Renal pelvis (tissue), 12 donors: ENCODE measurements at places on chromosomes 6 and 20. TPM values are rescaled to one million over a fixed set of nuclear protein-coding genes. Genes with fewer than 3 reads are reported as not detected.

Gene XKR7
- 0.58 TPM for polyA plus RNA-seq

Gene MYLK4
- polyA plus RNA-seq: 1.5 TPM

Gene TFAP2A
- 39.8 TPM for polyA plus RNA-seq

Gene HS3ST5
- polyA plus RNA-seq: 0.96 TPM

Gene PRR18
- polyA plus RNA-seq: 0.30 TPM

Gene C20orf204
- 1.5 TPM for polyA plus RNA-seq

Gene COL21A1
- polyA plus RNA-seq: 105 TPM

Gene HLA-DOB
- 0.17 TPM for polyA plus RNA-seq

Gene ZDHHC14
- 24.5 TPM for polyA plus RNA-seq

Gene C6orf58
- 1.3 TPM for polyA plus RNA-seq

Gene NPEPL1
- polyA plus RNA-seq: 45.9 TPM

Gene GNRH2
- polyA plus RNA-seq: 1.4 TPM

Gene LRRC1
- polyA plus RNA-seq: 24.4 TPM

Gene GSTA1
- 1.2 TPM for polyA plus RNA-seq

Gene SOX18
- 8.0 TPM for polyA plus RNA-seq

Gene ELOVL5
- polyA plus RNA-seq: 81.0 TPM

Gene OR2H2
- polyA plus RNA-seq: 0.13 TPM

Gene CST2
- not detected for polyA plus RNA-seq

Gene TNFRSF21
- 30.3 TPM for polyA plus RNA-seq

Gene CFAP206
- 4.0 TPM for polyA plus RNA-seq

Gene C6orf141
- 1.0 TPM for polyA plus RNA-seq

Gene TMEM200A
- polyA plus RNA-seq: 23.6 TPM

Gene OGFRL1
- 24.7 TPM for polyA plus RNA-seq

Gene TRIM15
- 0.53 TPM for polyA plus RNA-seq

Gene EYA4
- 16.7 TPM for polyA plus RNA-seq

Gene PHACTR3
- 10.2 TPM for polyA plus RNA-seq

Gene CYP39A1
- 7.5 TPM for polyA plus RNA-seq

Gene SOBP
- 11.0 TPM for polyA plus RNA-seq

Gene PTPRT
- polyA plus RNA-seq: 1.3 TPM

Gene GSTA3
- polyA plus RNA-seq: not detected

Gene PPP1R16B
- polyA plus RNA-seq: 7.2 TPM

Gene KCNK5
- 14.1 TPM for polyA plus RNA-seq

Gene PDE7B
- 6.1 TPM for polyA plus RNA-seq

Gene ASIP
- 0.34 TPM for polyA plus RNA-seq

Gene GABRR1
- 1.3 TPM for polyA plus RNA-seq

Gene POU3F2
- polyA plus RNA-seq: 0.16 TPM

Gene RAET1G
- polyA plus RNA-seq: 1.4 TPM
